ENCODE measurements at places on chromosomes 7 and 10. TPM values are rescaled to one million over a fixed set of nuclear protein-coding genes. Genes with fewer than 3 reads are reported as not detected.

PRSS37 gene
- 0.16 TPM for polyA plus RNA-seq

FLNC gene
- polyA plus RNA-seq, result not detected

ST8SIA6 gene
- not detected for polyA plus RNA-seq

PANK1 gene
- polyA plus RNA-seq, result 1.9 TPM

ELMO1 gene
- 99.4 TPM for polyA plus RNA-seq

CALHM3 gene
- polyA plus RNA-seq, result not detected

RSPH10B gene
- polyA plus RNA-seq, result not detected

CLDN4 gene
- polyA plus RNA-seq, result 0.05 TPM

CCDC7 gene
- 13.3 TPM for polyA plus RNA-seq

FFAR4 gene
- not detected for polyA plus RNA-seq
